ENCODE measurements at places on chromosomes 16 and 17.

DNA sequence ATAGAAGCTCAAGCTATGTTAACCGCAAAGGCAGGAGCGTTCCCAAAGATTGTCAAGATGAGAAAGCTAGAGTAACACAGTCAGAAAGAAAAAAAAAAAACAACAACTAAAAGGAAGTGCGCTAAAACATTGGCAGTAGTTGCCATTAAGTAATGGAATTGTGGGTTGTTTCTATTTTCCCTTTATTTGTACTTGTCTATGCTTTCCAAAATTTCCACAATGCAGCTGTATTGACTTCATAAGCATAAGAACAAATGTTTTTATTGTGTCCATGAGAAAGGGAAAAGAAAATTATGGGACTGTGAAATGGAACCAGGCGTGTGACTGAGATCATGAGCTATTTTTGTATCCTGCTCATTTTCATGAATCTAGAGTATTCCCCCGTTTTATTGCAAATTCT is 153.4 kb downstream of the TMEM114 start:
- DNase-seq = no peak

DNA sequence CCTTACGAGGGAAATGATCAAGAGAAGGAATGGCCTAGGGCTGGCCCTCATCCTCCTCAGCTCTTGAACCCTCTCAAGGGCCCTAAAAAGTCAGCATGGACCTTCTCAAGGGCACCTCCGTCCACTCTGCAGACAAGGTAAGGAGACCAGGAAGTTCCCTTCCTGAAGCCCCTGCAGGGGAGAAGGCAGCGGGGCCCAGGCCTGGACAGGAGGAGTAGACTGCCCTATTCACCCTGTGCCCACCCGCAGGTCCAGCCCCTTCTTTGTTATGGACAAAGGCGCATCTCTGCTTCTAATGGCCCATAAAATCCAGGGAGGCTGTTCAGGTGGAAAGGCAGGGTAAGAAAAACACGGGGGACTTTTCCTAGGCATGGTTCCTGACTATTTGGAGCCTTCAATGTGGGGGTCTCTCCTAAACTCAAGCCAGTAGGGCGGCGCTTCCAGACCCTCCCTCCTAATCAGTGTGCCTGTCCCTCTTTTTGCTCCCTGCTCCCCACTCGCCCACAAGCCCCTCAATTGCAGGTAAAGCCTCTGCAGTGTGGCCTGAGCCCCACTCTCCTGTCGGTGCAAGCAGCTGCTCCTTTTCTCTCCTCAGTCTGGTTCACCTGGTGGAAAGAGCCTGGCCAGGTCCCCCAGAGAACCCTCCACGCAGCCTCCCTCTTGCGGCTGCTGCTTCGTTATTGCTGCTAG is 28.2 kb downstream of the AXIN2 start:
- DNase-seq = no peak

GRCh38 chr17:58786586-58787295 is 31.1 kb downstream of the PPM1E start:
- no peak for DNase-seq

GRCh38 chr17:48753794-48754499 is 25.4 kb upstream of the HOXB13 start:
- DNase-seq = no peak

DNA sequence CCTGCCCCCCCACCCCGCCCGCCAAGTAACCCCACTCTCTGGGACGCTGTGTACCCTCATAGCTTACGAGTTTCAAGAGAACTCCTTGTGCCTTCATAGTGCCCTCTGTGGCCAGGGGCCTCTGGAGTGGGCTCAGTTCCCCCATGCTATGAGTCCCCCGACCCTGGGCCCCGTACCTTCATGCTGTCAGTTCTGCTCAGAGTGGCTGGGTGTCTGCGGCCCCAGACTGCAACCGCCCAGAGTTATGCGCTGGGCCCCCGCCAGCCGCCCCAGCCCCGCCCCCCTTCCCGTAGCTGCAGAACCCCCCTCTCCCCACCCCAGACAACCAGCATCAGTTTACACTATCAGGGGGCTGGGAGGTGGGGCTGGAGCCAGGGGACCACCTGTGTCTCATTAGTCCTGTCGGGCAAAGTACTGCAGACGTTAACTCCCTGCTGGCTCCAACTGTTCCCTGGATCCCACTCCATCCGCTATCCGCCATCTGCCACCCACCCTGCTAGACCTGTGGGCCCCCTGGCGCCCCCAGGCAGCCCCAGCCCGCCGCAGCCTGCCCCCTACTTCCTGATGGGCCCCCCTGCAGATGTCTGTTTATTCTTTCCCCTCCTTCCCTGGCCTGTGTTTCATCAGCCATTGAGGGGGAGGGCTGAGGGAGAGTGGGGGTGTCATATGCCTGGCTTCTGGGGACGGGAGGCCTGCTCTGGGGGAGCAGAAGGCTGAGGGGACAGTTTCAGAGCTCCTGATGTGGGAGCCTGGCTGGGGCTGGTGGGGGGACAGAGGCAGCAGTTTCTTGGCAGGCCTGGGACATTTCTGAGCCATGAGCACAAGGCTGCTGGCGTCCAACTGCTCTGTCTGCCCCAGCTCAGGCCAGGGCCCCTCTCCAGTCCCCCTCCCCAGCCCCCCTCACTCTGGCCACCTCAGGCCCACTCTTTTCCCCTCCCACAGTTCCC is at the start of gene MFAP4:
MFAP4 (minus strand) TSS at position 217 of the 947 bp plus-strand sequence; CDS start at position 182, 35 bp downstream.
- no peak for DNase-seq

DNA sequence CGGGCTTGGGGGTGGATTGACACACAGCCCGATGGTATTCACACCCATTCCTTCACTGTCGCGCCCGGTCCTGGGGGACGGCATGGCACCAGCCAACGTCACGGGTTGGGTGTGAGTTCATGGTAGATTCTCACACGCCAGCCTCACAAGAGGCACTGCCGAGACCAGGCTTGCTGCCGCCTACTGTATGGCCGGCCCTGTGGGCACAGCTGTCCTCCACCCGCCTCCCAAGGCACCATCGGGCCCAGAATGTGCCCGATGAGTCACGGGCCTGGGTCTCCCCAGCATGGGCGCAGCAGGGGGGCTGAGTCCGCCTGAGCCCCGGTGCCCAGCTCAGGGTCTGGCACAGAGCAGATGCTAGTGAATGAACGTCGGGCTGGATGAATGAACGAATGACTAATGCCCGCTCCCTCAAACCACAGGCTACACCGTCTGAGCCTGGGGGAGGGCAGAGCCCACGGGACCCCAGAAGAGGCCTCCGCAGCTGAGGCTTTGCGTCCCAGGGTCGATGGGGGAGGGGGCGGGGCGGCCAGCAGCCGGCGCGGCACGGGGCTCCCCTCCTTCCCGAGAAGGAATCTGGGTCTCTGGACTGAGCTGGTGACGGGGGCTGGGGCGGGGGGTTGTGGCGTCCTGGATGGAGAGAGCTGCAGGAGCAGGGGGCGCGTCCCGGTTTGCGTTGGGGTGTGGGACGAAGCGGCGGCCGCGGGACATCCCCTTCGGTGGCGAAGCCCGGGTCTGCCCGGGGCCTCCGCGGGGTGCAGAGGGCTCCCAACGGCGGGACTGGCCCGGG is 829 bp downstream of the PITPNM3 start:
- DNase-seq = no peak

- peak; percentile 55 for DNase-seq
Measured at GRCh38 chr17:80691784-80692183, 147.1 kb downstream of the RPTOR start.

- no peak for DNase-seq
Measured at GRCh38 chr17:15231851-15232516, 33.1 kb downstream of the PMP22 start.

DNA sequence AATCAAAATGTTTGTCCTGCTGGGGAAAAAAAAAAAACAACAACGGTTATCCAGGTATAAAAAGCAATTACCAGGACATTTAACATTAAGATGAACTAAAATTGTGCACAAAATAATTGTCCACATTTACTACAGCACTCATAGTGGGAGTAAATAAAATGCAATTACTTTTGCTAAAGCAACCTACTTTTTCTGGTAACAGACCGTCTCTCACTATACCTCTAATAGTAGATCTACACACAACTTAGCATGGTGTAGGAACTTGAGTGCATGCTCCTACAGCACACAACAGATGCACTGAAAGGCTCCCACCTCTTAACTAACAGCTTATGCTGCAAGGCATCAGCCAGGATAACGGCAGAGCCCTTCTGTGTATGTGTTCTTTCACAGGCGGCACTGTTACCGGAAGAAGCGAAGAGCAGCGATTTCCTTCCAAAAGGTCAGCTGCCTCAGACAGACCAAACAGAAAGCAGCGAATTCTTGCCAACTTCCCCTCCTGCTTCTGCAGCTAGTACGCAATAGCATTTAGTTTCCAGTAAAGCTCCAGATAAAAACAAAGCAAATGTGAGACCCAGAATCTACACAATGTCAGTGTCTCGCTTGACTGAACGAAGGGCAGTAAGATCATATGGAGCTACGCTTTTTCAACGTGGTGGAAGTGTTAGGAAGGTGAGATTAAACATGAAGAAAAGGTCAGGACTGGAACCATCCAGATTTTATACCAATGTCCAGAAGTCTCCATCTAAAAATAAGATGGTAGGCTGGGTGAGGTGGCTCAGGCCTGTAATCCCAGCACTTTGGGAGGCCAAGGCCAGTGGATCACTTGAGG is 27.6 kb downstream of the STAT5B start:
- DNase-seq = peak; percentile 88

DNA sequence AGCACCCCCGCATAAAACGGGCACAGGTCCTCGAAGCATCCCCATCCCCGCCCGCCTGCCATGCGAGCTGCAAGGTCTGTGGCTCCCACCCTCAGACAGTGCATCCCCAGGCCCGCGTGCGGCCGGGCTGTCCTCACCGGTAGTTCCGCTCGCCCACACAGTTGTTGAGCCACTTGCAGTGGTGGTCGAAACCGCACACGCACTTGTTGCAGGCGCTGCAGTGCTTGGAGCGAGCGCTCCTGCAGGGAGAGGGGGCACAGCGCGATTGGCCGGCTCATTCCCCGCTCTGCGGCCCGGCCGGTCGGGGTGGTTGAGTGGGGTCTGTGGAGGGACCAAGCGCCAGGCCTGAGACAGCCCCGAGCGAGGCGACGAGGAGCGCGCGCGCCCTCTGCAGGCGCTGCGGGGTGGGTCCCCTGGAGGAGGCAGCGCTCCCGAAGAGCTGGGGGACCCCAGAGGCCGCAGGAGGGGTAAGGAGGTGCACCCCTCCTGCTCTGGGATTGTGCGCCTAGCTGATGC is 6.0 kb upstream of the TPPP3 start:
- DNase-seq = no peak

DNA sequence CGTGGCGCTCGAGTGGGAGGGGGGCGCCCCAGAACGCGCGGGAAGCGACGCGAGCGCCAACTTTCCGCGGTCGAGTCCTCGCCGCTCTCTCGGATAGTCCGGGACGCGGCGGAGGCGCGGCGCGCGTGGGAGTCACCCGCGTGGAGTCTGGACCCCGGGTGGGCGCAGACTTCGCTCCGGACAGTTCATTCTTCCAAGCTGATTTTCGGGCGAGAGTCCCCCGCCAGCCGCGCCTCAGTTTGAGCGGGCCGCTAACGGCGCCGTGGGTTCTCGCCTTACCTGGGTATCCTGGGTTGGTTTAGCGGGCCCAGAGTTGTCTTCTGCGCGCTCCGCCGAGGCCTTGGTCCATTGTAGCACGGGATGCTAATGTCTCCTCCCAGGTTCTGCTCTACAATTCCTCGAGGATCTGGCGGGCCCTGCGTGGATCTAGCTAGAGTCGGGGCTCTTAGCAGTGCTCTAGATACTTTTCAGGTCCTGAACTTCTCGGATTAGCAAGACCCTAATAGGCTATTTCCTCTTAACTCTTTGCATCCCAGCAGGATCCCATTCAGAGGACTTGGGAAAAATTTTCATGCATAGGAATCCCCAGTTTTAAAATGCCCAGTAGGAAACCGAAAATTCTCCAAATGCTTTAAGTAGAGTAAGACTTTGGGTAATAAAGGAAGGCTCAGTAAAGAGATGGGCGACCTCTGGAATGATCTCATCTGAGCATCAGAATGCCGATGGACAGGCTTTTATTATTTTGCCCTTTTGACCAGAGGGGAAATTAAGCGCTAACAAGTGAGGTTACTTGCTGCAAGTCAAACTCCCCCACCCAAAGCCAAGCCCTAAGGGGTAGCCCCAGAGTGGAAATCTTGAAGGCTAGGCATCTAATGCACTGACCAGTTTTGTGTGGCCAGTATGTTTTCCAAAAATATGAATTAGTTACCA is 537 bp upstream of the GJC1 start:
- DNase-seq = no peak

GRCh38 chr16:57517397-57518367 is 18.7 kb downstream of the CCDC102A start:
- DNase-seq = no peak

DNA sequence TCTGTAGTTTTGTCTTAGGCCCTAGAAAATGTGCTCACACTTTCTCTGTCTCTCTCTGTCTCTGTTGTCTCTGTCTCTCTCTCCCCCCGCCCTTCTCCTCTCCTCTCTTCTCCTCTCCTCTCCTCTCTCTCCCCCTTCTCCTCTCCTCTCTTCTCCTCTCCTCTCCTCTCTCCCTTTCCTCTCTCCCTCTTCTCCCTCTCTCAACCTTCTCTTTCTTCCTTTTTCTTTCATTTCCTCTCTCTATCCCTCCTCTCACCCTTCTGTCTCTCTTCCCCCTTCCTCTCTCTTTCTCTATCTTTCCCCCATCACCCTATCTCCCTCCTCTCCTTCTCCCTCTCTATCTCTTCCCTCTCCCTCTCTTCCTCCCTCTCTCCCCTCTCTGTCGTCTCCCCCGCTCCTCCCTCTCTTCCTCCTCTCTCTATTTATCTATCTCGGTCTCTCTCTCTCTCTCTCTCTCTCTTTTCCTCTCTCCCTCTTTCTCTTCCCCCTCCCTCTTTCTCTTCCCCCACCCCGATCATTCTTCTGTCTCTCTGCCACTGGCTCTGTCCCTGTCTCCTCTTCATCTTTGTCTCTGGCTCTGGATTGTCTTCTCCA is 107.2 kb upstream of the C16orf82 start:
- DNase-seq = no peak

GRCh38 chr16:14105760-14106375 is 34.7 kb downstream of the MRTFB start:
- DNase-seq = no peak

DNA sequence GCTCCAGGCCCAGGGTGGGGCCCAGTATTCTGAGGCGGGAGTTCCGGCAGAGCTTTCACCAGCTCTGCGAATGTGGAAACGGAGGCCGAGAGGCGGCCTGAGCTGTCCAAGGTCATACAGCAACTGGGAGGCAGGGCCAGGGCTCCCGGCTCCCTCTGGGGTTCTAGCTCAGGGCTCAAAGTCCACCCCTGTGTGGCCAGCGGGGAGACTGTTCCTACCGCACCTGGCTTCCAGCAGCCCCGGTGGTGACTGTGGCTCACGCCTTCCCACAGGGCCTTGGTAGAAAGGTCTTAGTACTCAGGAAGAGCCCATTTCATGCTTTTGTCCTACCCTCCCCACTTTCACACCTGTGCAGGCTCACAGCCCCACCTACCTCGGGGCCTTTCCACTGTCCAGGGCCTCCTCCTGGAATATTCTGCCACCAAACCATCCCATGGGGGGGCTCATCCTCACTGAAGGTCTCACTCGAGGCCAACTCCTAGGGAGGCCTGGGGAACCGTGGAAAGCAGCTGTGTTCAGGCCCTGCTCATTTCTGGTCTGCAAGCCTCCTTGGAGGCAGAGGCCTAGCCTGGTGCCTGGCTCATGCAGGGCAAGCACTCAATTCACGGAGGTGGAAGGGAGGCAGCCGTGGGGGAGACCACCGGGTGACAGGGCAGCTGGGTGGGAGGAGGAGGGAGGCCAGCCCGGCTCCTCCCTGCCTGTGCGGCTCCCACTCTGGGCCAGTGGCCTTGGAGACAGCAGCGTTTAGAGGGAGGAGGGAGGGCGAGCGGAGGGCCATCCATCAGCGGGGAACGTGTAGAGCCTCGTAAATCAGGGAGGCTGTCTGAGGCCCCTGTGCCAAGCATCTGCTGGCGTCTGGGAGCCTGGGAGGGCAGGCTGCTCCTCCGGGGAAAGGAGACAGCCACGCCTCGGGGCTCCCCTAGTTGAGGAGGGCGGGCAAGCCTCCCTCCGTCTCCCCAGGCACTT is 12.7 kb upstream of the DOC2B start:
- DNase-seq = peak; percentile 63
